SHP77 treated with DMSO at 0.1 percent for 48 hours (cell line): ENCODE measurements at places on chromosomes 4 and X.
A peak's percentile ranks its signal among the peaks of the same experiment; 100 is the strongest.

GRCh38 chrX:141989815-141990214 lies 86.1 kb downstream of the MAGEC1 start:
- no peak for DNase-seq

DNA sequence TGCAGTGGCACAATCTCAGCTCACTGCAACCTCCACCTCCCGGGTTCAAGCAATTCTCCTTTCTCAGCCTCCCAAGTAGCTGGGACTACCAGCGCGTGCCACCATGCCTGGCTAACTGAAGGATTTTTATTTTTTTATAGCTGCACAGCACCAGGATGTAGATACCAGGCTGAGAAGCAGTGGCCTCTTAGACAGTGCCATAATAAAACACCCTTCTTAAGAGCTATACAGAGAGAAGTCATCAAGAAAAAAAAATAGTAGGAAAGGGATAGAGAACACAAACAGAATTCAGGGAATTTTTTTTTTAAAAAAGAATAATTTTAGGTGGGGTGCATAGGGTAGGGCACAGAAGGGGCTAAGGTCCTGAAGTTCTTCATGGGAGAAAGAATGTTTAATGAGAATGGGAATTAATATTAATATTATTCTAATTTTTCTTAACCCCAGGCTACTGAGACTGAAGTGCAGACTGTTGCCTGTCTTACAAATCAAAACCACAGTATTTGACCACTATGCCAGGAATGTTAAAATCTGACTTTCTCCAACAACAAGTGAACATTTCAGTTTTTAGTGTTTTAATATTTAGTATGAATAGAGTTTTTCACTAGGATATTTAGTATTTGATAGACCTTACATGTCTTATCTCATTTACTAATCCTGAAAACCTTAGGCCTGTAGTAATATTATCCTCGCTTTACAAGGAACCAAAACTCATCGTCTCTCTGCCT lies 146.7 kb downstream of the KCNIP4 start:
- no peak for DNase-seq

GRCh38 chrX:48919947-48920717 lies 1.3 kb upstream of the PIM2 start:
- no peak for DNase-seq

DNA sequence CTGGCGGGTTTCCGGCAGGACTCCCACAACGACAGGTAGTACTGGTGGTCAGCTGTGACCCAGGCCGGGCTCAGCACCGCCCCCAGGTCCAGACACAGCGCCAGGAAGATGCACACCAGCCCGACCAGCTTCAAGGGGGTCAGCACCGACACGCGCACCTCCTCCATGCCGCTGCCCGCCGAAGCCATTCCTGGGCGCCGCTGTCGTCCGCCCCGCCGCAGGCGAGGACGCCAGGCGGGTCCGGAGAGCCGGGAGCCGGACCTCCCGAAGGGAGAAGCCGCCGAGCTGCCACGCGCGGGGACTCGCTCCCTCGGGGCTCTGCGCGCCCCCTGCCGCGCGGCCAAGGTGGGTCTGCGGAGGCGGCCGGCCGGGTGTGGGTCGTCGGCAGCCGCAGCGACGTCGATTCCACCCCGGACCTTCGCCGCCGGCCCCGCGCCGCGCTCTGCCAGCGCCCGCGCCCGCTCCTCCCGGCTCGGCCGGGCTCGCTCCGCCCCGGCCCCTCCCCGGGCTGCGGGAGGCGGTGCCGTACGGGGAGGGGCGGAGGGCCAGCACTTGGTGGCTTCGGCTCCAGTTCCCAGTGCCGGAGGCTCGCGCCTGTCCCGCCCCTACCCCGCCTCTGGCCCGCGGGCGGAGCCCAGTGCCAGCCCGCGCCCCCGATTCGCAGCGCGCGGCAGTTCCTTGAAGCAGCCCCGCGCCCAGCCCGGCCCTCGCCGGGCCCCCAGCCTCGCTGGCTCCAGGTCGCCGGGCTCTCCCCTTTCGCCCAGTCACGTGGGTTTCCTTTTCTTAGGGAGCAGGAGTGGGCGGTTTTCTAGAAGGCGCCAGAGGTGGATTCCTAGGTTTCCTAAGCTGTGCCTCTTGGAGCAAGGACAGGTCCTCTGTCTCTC lies at the start of gene TMEM47:
TSS of gene TMEM47 (minus strand) at position 444 of the 884 bp plus-strand sequence. CDS start at position 188, 256 bp downstream.
- DNase-seq: peak; percentile 35

DNA sequence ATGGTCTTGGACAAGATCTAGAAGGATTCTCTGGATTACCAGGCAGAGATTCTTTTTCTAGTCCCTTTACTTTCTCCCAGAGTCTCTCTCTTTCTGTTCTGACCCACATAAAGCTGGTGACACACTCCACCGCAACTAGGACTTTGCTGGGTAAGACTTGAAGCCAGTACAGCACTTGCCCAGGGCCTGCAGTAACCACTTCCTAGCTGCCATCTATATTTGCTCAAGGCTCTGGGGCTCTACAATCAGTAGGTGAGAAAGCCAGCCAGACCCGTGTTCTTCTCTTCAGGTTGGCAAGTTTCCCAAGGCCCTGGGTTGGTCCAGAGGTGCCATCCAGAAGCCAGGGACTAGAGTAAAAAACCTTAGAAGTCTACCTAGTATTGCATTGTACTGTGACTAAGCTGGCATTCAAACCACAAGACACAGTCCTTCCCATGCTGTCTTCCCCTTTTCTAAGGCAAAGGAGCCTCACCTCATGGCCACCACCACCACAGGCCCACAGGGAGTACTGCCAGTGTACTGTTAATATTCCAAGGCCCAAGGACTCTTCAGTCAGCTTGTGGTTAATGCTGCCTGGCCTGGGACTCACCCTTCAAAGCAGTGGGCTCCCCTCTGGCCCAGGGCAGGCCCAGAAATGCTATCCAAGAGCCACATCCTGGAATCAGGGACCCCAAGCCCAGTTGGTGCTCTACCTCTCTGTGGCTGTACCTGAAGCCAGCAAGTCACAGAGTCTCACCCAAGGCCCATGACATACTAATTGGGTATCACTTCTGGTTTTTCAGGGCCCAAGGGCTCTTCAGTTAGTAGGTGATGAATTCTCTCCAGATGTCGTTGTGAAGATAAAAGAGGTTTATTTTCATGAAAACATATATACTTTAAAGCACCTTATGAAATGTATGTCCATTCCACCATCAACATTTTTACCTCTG lies 54.7 kb downstream of the CD38 start:
- DNase-seq: no peak

- DNase-seq: no peak
These were observed 2.0 kb downstream of the MID1IP1 start for GRCh38 chrX:38803243-38803587.

DNA sequence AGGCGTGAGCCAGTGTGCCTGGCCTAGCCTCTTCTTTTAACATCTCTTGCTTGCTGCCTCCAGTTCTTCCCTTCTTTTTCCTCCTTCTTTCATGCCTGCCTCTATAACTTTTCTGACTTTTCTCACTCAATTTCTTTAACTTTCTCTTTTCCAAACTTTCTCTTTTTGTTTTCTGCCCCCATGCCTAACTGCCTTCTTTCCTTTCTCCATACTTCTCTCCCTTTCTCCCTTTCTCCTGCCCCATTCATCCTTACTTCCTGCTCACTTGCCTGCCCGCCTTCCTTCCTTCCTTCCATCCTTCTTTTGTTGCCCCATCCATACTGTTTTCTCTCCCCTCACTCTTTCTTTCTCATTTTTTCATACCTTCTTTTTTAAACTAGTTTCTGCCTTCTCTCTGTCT lies 105.2 kb downstream of the RBMX2 start:
- DNase-seq: no peak

DNA sequence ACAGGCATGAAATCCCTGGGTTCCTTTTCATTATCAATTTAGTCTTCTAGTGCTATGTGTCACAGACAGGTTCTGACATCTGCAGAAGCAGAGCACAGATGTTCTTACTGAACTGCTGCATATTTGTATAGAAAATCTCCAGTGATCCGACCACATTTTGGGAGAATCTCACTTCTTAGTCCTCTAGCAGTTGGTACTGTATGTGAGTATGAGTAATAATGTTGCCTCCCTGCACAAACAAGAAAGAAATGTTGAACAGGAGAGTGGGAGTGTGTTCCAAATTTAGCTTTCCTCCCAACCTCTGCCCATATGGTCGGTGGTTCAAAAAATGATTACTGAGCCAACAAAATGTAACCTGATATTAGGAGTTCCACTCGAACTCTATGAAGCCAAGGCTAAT lies 165.3 kb upstream of the GPC4 start:
- no peak for DNase-seq

DNA sequence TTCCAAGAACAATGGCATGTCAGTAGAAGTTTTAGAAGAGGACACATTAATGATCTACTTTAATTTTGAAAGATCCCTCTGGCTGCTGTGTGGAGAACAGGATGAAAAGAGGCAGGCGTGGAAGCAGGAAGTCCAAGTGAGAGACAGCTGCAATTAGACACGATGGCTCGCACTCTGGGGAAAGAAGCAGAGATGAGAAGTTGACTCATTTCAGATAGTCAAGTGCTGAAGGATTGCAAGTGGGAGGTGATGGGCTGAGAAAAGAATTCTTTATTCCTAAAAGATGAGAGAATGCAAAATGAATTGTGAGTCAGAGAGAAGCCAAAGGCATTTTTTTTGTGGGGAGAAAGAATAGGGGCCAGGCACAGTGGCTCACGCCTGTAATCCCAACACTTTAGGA lies 16.5 kb downstream of the RXFP1 start:
- no peak for DNase-seq

GRCh38 chr4:159266981-159267868 lies 164.3 kb downstream of the RAPGEF2 start:
- no peak for DNase-seq

GRCh38 chr4:77097611-77098010 lies 21.8 kb upstream of the CCNI start:
- no peak for DNase-seq

GRCh38 chrX:110001740-110002299 lies 1.1 kb upstream of the TMEM164 start:
- no peak for DNase-seq

DNA sequence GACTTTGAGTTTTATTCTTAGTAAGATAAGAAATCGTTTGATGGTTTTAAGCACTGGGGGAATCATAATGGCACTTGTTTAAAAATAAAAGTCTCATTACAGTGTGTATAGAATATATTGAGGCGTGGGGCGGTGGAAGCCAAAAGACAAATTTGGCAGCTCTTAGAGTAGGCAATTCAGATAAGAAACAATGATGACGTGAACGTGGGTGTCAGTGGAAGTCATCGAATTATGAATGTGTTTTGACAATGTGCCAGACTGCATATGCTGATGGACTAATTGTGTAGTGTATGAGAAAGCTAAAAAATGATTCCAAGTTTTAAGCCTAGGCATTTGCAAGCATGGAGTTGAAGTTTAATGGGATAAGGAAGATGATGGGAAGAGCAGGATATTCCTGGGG lies 35.8 kb downstream of the SPANXD start:
- no peak for DNase-seq

- DNase-seq: no peak
These were observed 3.8 kb downstream of the RGS12 start for GRCh38 chr4:3296651-3297050.

DNA sequence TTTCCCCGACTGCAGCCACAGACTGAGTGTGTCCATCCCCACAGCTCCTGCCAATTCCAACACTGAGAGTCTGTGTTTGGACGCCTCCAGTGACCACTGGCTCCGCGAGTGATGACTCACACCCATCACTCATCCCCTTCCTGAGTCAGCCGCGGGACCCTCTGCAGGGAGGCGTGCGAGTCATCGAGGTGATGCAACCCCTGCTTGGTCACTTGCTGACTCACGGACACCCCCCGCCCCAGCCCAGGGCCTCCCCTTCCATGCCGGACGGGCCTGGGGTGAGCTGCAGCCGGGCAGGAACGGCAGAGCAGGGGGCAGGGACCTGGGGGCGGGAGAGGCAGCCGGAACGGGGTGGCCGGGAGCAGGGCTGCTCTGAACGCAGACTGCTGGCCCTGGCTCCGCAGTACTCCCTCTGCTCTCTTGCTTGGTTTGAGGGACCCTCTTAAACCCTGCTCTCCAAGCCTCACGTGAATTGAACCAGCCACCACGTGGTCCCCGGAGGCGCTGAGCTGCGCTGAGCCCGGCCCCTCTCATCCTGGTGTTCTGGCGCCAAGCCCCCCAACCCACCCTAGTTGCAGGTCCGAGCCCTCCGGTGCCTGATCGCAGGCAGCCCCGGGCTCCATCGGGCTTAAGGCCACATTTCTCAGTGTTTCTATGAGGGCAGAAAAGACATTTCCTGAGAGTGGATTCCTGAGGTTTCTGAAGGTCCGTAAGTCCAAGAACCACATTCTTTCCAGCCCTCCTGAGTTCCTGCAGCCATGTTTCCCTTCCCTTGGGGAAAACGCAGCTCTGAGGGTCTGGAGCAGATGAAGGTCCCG lies 32.4 kb downstream of the FGFRL1 start:
- no peak for DNase-seq

DNA sequence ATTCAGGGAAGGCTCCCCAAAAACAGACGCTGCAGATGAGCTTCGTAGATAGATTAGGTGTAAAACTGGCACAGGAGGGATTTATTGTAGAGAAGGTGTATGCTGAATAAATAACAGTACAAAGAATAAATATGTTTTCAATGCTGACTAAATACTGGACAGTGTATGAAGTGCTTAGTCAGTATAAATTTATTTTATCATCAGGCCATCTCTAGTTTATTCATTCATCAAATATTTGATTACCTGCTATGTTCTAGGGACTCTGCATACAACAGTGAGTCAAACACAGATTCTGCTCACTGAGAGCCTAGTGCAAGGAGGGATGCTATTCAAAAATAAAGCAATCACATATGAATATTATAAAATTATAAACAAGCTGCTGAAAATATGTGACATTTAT lies 63.6 kb upstream of the TSPAN5 start:
- DNase-seq: no peak

- DNase-seq: no peak
These were observed 116.7 kb downstream of the NYX start for GRCh38 chrX:41563876-41564275.
